ENCODE measurements at places on chromosomes 16 and 17.

GRCh38 chr16:23786964-23787561, 32.2 kb downstream of the CHP2 start:
- no peak for DNase-seq

DNA sequence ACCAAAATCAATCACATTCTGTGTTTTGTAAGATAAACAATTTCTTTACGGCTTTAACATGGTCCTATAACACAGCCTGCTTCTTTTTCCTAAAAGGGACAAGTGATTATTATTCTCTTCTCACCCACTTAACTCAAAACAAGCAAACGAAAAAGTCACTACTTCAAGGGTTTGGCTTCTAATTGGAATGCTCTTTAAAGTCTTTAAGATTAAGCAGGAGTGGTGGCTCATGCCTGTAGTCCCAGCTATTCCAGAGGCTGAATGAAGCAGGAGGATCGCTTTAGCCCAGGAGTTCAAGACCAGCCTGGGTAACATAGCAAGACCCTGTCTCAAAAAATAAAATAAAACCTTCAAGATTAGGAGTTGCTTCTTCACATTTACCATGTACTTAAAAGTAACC, 66.6 kb upstream of the CNEP1R1 start:
- DNase-seq: no peak

GRCh38 chr17:75640556-75641119, 7.4 kb downstream of the SMIM5 start:
- no peak for DNase-seq

- DNase-seq: no peak
Measured at GRCh38 chr17:27862840-27863239, 30.3 kb downstream of the LYRM9 start.

DNA sequence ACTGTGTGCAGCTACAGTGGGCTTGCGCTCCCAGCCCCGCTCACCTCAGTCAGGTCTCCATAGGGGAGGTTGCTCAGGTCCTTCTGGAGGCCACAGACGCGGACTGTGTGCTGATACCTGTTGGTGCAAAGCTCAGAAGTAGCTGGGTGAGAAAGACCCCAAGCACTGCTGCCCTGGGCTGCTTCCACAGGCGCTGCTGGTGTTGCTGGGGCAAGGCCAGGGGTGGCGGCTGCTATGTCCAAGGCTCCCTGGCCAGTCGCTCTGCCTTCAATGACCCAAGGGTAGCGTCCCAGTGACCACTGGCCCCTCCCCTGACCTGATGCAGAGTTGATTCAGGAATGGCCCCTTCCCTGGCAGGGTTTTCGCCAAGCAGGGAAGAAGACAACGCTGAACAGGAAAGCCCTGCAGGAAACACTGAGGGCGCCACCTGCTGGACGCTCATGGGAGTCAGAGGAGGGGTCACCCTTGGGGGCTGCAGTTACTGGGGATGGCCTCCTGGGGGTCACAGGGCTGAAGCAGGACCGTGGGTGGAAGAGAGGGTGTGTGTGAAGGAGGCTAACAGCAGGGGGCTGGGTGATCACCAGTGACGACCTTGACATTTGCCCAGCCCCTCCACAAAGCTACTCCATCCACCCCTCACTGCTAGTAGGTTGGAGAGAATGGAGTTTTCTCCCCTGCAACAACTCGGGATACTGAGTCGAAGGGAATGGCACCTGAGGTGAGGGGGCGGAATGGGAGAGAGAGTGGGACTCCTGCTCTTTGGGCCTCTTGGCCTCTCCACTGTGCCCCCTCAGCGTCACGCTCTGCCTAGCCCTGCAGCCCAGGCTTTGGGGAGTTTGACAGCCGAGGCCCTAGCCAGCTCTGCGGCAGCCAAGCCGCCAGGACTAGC, 38.3 kb downstream of the ABCC12 start:
- peak; percentile 59 for DNase-seq

GRCh38 chr16:12195296-12195695, 218.8 kb downstream of the SNX29 start:
- DNase-seq: no peak

- DNase-seq: no peak
Measured at GRCh38 chr16:2008009-2008526, 1.6 kb downstream of the ZNF598 start.

DNA sequence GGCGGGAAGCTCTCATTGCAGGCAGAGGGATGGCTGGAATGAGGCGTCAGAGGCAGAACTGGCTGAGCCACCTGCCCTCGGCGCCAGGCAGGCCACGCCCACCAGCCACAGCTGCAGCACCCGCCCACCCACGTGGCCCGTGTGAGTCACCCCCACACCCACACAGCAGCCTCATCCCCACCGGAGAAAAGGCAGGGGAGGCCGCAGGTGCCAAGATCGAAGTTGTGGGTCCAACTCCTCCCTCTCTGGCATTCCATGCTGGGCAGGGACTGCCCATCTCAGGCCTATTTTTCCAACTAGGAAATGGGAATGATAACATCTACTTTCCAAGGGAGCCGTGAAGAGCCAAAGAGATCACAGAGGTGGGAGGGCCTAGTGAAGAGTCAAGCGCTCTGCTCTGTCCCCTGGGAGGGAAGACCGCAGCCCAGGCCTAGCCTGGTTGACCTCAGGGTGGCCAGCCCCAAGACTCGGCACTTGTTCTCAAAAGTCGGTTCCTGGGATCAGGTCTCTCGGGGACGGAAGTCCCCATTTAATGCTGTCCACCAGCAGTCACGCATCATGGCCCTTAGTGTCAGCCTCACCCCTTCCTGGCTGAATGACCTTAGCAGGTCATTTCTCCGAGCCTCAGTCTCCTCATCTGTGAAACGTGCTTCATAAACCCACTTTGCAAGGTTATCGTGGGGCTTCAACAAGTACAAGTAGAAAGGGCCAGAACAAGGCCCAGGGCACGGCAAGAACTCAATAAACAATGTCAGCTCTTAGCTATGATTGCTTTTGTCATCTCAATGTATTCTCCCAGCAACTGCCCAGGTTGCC, at the start of gene TRPV3:
Gene TRPV3, minus strand, starts transcription at position 45 of the 816 bp plus-strand sequence. CDS start 2,962 bp downstream, outside the sequence.
- DNase-seq: peak; percentile 80

GRCh38 chr16:85240982-85241924, 129.0 kb upstream of the CIBAR2 start:
- DNase-seq: no peak

- DNase-seq: no peak
Measured at GRCh38 chr17:49548051-49548505, 27.6 kb upstream of the NXPH3 start.

DNA sequence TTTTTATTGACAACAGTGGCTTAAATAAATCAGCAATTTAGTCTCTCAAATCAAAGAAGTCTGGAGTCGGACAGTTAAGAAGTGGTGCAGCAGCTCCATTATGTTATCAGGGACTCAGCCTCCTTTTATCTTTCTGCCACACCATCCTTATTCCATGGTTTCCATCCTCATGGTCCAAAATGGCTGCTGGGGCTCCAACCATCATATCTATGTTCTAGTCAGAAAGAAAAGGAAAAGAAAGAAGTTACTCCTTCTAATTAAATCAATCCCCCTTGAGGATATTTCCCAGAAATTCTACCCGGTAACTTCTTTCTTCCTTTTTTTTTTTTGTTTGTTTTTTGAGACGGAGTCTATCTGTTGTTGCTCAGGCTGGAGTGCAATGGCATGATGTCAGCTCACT, 109.5 kb downstream of the HS3ST2 start:
- DNase-seq: no peak

DNA sequence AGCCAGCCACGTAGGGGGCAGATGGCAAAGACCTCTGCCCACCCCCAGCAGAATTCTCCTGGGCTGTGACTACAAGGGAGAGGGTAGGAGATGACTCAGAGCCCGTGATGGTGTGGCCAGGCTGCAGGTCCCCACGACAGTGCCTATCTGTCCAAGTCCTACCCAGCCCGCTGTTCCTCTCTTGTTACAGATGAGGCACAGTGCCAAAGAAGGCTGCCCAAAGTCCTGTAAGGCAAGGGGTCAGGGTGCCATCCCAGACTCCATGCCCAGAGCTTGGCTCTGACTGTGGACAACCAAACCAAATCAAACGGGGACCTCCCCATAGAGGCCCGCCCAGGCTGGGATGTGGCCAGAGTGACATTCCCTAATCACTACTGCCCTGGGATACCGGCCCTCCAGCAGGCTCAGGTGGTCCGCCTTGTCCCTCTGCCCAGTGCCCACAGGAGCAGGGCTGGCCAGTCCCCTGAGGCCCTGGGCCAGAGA, 12.6 kb upstream of the BCAR1 start:
- DNase-seq: no peak

- DNase-seq: no peak
Measured at GRCh38 chr17:77636835-77637817, 321.4 kb upstream of the TNRC6C start.

- DNase-seq: no peak
Measured at GRCh38 chr16:13441675-13442074, 478.3 kb upstream of the ERCC4 start.

- DNase-seq: no peak
Measured at GRCh38 chr17:21035406-21035805, 7.4 kb downstream of the USP22 start.

GRCh38 chr17:2683912-2684311, 27.7 kb downstream of the CLUH start:
- DNase-seq: no peak

- no peak for DNase-seq
Measured at GRCh38 chr17:79966681-79967080, 69.0 kb downstream of the TBC1D16 start.

DNA sequence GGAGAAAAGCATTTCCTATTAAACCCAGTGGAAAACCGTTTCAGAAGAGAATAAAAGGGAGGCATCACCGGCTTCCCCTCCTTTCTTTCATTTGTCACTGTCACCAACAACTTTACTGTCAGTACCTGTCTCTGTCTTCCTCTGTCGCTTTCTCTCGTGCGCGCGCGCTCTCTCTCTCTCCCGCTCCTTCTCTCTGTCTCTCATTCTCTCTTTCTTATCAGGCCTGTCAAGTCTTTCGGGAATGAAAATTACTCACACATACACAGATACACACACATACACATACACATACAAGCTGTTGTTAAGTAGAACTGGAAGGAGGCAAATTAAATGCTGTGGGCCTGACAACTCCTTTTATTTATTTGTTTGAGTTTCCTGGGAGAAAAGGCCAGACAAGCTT, 17.6 kb downstream of the MYOCD start:
- no peak for DNase-seq

- no peak for DNase-seq
Measured at GRCh38 chr17:33688771-33689170, 395.7 kb upstream of the ASIC2 start.

DNA sequence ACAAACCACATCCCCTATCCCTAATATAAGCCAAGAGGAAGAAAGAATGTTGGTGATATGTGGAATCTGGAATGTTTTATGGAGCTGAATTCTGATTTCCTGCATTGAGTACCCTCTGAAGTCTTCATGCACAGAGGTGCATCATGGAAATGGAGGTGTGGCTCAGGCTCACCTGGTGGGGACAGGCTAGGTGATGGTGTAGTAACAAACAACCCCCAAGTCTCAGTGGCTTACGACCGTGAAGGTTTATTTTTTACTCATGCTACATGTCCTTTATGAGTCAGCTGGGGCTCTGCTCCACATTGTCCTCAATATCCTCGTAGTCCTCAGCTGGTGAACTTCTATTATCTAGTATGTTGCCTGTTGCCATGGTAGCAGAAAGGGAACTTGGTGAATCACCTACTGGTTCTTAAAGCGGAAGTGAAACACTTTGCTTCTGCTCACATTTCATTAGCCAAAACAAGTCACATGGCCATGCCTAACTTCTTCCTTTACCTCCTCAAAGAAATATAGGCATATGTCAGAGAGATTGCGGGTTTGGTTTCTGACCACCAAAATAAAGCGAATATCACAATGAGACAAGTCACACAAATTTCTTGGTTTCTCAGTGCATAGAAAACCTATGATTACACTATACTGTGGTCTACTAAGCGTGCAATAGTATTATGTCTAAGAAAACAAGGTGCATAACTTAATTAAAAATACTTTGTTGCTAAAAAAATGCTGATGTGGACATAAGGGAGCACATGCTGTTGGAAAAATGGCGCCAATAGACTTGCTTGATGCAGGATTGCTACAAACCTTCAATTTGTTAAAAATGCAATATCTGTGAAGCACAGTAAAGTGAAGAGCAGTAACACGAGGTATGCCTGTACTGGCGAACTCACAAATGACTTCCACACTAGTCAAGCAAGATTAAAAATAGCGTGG, at the start of gene PMFBP1:
Gene PMFBP1, minus strand, starts transcription at position 51 of the 930 bp plus-strand sequence. CDS start 947 bp downstream, outside the sequence.
- peak; percentile 8 for DNase-seq

DNA sequence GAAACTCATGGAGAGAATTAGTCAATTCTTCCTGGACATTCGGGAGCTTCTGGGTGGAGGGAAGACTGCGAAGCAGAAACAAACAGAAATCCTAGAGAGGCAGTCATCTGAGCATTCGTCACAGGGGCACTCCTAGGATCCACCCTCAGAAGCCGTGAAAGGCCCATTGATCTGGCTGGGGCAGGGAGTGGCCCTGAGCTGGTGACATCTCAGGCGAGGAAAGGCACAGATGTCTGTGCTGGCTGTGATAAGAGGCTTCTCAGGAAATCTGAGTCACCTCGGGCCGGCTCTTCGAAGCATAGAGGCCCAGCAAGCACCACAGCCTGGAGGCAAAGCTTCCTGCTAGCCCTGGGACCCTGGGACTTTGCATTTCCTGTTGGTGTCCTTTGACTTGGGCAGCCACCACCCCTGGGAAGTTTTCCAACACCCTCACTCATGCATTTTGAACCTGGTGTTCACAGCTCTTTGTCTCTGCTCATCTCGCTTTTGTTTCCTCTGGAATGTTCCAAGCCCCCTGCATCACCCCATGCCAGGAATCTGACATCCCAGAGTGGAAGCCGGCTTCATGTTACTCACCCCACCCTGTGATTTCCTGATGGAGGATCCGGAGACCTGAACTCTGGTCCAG, 23.3 kb upstream of the CDRT4 start:
- DNase-seq: no peak

GRCh38 chr17:57138956-57139576, 54.0 kb downstream of the AKAP1 start:
- no peak for DNase-seq

DNA sequence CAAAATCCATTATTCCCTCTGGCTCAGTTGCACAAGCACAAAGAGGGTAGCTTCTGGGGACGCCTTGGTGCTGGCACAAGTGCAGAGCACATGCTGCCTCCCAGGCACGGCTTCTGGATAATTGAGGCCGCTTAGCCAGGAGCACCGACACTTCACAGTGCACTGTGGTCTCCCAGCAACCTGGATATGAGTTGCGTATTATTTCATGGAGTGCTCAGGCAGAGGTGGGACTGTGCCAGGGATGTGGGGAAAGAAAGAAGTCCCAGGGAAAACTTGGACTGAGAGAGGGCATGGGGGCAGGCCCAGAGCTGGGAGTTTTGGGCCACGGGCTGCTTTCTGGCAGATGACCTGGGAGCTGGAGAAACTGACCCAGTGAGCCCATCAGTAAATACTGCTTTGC, 37.5 kb downstream of the MPRIP start:
- DNase-seq: no peak

- no peak for DNase-seq
Measured at GRCh38 chr16:84053237-84053636, 10.6 kb upstream of the SLC38A8 start.

Measured in stimulated activated CD4-positive, alpha-beta T cell treated with anti-CD3 and anti-CD28 coated beads, Interleukin-4, amount 100 ng/mL, for 24 hours (primary cell).